ENCODE measurements at places on chromosomes 5 and 9.
A peak's percentile ranks its signal among the peaks of the same experiment; 100 is the strongest.

DNA sequence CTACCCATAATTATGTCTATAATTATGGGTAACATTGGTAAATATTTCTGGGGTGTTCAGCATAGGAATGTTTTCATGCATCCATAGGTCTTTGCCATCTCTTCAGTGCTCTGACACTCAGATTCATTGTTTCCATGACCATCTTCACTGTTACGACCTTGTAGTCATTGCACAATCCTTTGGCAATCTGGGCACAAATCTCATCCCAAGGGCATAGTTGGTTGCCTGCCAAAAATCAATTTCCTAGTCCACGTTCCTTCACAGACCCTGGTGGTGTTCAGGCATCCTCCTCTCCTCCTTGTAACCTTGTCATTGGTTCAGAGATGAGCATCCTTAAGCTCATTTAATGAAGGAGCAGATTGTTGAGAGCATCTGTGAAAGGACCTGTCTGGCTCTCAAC, 1400.7 kb downstream of the CDH12 start:
- no peak for DNase-seq

DNA sequence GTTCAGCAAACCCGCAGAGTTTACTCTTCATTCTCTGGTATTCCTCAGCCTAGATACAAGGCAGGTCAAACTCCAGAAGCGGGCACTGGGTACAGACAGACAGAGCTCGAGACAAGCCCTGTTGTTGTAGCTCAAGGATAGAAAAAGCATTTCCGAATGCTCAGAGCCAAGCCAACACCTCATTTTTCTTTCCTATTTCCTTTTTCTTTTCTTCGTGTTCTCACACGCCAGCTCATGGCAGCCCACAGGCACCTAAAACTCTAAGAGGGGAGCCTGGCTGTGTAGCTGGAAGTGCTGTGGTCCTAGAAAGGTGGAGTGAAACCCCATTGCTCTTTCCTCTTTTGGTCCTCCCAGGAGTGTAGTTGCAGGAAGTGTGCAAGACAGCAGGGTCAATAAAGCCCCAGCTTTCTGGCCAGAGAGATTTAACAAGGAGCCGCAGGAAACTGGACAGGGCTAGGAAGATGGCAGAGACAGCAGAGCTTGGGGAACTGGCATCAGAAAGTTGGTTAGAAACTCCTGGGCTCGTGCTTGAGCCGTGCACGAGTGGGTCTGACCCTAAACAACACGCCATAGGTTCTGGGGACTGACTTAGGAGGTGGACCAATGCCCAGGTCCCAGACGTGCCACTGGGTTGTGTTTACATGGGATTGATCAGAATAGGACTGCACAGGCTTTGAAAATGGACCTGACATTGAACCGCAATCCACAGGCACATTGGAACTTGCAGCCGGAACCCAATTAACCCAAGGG, 41.6 kb downstream of the ADAMTS2 start:
- DNase-seq, result peak; percentile 49

DNA sequence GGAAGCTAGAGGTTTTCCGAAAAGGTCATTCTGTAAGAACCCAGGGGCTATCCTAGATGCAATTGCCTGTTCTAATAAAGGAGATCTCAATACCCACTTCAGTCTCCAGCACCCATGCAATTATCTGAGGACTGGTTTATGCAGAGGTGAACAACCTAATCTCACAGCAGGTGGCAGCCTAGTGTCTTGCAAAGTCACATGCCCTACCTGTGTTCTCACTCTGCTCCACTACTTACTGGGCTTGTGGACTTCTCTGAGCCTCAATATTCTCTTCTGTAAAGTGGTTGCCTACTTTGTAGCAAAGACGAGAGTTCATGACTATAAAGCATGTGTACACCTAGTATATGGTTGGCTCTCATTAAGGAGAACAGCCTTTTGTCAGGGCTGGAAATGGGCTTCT, 21.0 kb upstream of the ALDH1B1 start:
- DNase-seq, result no peak

GRCh38 chr5:4023091-4023752, 427.6 kb downstream of the IRX1 start:
- no peak for DNase-seq

DNA sequence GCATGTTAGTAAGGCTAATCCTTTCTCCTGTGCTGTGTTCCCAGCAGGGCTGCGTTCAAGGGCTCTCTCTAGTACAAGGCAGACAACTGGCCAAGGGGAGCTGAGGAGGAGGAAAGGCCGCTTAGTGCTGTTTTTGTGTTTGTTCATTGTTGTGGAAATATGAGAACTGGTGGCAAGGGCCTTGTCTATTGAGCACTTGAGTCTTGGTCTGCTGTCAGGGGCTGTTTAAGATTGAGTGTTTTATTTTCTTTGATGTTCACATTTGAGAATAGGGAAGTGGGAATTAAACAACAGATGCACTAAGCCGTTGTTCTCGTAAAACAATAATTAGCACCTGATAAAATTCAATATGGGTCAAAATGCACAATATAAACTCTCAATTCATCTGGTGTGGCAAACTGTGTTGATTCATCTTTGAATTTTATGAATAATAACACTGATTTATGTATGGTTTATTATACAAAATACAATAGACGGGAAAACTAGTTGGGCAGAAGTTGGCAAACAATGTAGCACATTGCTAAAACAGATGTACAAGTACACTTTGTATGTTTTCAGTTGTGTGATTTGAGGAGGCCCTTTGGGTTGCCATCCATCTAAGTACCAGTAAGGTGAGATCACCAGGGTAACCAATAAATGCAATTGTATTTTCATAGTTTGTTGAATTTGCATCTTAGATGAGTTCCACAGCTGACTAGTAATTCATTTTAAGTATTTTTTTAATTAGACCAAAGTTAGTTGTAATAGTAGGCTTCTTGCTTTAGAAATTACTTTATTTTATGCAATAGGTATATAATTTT, 97.6 kb upstream of the GRHPR start:
- no peak for DNase-seq

- DNase-seq, result no peak
Measured at GRCh38 chr9:28841775-28842174, 1268.5 kb upstream of the C9orf72 start.
